Cortex of kidney (tissue), 1 donor: ENCODE measurements at places on chromosomes 1 and 21.

DNA sequence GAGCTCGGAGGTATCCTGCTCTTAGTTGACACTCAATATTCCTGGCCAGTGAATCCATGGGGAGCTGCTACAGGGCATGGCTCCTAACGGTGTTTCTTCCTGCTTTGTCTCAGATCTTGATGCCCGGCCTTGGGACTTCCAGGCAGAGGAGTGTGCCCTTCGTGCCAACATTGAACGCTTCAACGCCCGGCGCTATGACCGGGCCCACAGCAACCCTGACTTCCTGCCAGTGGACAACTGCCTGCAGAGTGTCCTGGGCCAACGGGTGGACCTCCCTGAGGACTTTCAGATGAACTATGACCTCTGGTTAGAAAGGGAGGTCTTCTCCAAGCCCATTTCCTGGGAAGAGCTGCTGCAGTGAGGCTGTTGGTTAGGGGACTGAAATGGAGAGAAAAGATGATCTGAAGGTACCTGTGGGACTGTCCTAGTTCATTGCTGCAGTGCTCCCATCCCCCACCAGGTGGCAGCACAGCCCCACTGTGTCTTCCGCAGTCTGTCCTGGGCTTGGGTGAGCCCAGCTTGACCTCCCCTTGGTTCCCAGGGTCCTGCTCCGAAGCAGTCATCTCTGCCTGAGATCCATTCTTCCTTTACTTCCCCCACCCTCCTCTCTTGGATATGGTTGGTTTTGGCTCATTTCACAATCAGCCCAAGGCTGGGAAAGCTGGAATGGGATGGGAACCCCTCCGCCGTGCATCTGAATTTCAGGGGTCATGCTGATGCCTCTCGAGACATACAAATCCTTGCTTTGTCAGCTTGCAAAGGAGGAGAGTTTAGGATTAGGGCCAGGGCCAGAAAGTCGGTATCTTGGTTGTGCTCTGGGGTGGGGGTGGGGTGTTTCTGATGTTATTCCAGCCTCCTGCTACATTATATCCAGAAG is 16.7 kb downstream of the ALX3 start:
- no peak for DNase-seq

DNA sequence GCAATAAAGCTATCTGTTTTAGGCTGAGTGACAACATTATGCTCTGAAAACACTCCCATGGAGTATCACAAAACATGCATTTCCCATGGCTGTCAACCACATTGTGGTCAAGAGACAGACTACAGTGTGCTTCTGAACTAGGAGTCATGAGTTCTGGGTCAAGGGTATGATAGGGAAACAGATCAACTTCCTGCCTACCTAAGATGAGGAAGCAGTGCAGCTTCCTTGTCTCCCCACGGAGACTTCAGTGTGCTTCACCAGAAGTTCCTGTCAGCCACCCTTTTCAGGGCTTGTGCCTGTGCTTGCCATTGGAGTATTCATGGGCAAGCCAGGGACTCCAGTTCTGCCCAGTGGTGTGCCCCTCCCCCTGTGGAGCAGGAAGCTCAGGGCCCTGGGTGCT is 19.9 kb downstream of the LCE3E start:
- DNase-seq = no peak

GRCh38 chr1:214523124-214523824 is 28.1 kb downstream of the PTPN14 start:
- no peak for DNase-seq

DNA sequence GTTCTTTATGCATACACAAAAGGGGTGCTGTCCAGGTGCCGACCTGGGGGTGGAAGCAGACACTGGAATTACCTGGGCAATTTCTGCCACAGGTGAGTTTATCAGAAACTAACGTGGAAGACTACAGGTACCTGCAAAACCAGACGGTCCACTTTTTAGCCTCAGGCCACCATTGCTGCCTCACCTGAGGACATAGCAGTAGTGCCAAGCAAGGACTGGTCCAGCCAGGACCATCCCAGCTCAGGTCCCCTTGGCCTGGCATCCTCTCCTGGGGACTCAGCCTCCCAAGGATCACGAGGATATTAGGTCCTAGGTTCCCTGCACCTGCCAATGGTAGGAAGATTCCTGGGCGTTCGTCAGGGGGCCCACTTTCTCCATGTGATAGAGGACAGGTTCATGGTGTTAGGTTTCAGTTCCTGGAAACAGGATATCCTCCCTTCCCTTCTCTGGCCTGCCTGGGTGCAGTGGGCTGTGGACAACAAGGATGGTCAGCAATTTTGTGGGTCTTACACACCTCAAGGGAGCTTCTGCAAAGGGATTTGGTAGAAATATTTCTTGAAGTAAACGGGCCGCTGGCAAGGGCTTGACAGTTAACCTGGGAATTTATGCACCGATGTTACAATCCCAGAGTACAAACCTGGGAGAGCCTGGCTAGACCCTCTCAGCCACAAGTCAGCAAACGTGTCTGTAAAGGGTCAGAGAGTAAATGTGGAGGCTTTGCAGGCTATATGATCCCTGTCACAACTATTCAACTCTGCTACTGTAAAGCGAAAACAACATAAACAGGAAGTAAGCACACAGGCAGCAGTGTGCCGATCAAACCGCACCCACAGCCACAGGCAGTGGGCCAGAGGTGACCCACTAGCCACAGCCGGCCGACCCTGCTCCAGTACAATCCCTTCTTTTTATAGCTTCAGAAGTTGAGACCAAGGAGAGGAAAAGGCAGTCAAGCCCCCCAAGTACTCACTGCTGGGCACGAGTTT is 71.4 kb upstream of the RAB4A start:
- DNase-seq = no peak

- no peak for DNase-seq
Measured at GRCh38 chr1:245605480-245606156, 450.8 kb downstream of the KIF26B start.

DNA sequence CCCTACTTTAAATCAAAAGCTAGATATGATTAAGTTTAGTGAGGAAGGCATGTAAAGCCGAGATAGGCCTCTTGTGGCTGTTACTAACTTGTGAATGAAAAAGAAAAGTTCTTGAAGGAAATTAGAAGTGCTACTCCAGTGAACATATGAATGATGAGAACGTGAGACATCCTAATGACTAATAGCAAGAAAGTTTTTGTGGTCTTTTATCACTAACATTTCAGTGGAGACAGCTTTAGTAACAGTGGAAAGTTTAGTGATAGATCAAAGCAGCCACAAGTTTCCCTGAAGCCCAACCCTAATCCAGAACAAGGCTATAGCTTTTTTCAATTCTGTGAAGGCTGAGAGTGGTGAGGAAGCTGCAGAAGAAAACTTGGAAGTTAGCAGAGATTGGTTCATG is 73.6 kb upstream of the LRRC8B start:
- no peak for DNase-seq

- DNase-seq = no peak
Measured at GRCh38 chr1:223794136-223794880, 51.4 kb downstream of the TP53BP2 start.

- DNase-seq = no peak
Measured at GRCh38 chr1:94285031-94285654, 47.8 kb upstream of the ARHGAP29 start.

GRCh38 chr1:181206513-181206912 is 118.0 kb downstream of the IER5 start:
- no peak for DNase-seq
